Activated CD4-positive, alpha-beta memory T cell treated with anti-CD3 and anti-CD28 coated beads, Interleukin-2, amount 10 ng/mL, durations not matched to agents 7 days and 5 days (primary cell): ENCODE measurements at places on chromosomes 1 and 21.
A peak's percentile ranks its signal among the peaks of the same experiment; 100 is the strongest.

- peak overlapping the region; percentile 80 for H3K27ac ChIP-seq
- H3K4me3 ChIP-seq, result peak overlapping the region; percentile 89
- no peaks in the 10 kb centered on the region for H3K27me3 ChIP-seq
- peaks cover 63% of the 10 kb centered on the region for H3K4me1 ChIP-seq
- DNase-seq, result peak; percentile 40
- H3K36me3 ChIP-seq, result peaks cover 34% of the 10 kb centered on the region
Measured at GRCh38 chr1:43975249-43975961, 645 bp downstream of the ATP6V0B start.

- peaks cover 51% of the 10 kb centered on the region for H3K27me3 ChIP-seq
- no peak for DNase-seq
- no peak overlapping the region for H3K4me3 ChIP-seq
- H3K36me3 ChIP-seq, result no peaks in the 10 kb centered on the region
- no peak overlapping the region for H3K27ac ChIP-seq
Measured at GRCh38 chr1:18722270-18722669, 91.6 kb downstream of the PAX7 start.

DNA sequence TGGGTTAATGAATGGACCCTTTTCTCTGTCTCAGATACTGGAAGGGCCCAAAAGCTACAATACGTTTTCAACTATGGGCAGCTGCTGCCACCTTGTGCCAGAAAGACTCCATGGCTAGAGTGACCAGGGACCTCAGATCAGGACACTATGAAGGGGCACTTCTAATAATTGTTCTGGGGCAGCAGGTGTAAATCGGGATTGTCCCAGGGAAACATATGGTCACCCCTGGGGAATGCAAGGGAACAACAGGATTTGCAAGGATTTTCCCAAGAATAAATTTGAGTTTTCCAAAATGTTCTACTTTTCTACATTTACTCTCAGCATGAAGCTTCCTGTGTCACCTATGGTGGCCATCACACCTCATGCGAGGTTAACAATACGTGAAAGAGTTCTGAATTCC, 12.0 kb upstream of the FCAMR start:
- no peaks in the 10 kb centered on the region for H3K4me1 ChIP-seq
- no peak overlapping the region for H3K27ac ChIP-seq
- peak; percentile 70 for DNase-seq
- H3K36me3 ChIP-seq, result no peaks in the 10 kb centered on the region
- no peak overlapping the region for H3K4me3 ChIP-seq
- peaks cover 47% of the 10 kb centered on the region for H3K27me3 ChIP-seq

DNA sequence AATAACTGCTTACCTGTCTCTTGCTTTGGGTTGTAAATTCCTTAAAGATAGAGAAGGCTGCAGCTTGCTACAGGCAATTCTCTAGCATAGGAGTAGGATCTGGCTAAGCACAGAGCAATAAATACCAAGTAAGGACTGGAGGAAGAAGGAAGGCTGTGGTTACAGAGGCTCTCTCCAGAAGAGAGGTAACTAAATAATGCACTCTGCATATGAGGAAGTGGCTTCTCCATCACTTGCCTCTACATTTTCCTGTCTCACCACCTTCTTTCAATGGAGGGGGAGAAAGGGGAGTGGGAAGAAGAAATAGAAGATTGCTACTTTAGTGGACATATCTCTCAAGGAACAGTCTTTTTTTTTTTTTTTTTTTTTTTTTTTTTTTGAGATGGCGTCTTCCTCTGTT, 60.9 kb upstream of the LAX1 start:
- no peak for DNase-seq
- H3K36me3 ChIP-seq, result peaks cover 88% of the 10 kb centered on the region
- H3K4me1 ChIP-seq, result peaks cover 16% of the 10 kb centered on the region
- H3K4me3 ChIP-seq, result no peak overlapping the region
- no peaks in the 10 kb centered on the region for H3K27me3 ChIP-seq
- peak overlapping the region; percentile 12 for H3K27ac ChIP-seq
